Activated T-helper 1 cell treated with anti-CD3 and anti-CD28 coated beads, Interleukin-2, amount 50 U/mL, for 16 hours (primary cell): ENCODE measurements at places on chromosomes 12 and 14.
A peak's percentile ranks its signal among the peaks of the same experiment; 100 is the strongest.

- DNase-seq, result no peak
Measured at GRCh38 chr12:111011999-111012600, 91.7 kb upstream of the MYL2 start.

DNA sequence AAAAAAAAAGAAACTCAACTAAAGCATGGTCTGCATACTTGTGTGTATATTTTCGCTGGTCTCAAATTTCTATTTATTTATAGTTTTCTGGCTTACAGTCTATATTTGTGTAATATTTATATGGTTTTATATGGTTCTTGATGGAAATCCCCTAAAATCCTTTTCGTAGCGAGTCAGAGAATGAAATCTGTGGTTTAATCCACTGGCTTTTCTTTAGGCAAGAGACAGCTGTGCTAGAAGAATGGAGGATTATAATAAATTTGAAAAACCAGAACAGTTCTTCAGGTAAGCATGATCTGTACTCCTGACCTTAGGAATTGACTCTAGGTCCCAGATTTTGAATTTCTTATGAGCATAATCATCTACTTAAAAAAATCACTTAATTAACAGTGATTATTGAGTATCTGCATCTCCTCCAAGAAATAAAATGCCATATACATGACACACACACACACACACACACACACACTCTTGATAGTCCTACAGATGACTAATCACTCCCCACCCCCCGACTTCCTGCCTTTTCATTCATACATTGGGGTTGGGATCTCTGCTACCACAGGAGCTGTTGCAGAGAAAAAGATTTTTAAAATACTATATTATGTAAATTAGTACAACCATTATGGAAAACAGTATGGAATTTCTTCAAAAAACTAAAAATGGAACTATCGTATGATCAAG, 113.4 kb downstream of the CRADD start:
- DNase-seq, result no peak

DNA sequence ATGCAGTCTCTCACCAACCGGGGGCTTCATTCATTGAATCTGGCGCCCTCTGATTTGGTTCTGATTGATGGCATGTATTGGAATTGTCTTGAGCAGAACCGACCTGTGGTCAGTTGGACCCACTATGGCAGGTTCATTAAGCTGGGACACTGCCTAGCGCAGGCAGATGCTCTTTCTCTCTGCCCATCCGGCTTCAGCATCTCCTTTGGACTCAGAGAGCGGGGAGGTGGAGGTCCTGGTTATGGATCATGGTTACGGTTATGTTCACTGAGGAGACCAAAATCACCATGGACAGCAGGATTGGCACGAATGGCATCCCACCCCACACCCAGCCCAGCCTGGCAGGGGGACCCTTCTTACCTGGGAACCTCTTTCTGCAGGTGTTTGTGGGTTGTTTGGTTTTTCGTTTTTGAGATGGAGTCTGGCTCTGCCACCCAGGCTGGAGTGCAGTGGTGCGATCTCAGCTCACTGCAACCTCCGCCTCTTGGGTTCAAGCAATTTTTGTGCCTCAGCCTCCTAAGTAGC, 16.4 kb upstream of the BCL7A start:
- no peak for DNase-seq

DNA sequence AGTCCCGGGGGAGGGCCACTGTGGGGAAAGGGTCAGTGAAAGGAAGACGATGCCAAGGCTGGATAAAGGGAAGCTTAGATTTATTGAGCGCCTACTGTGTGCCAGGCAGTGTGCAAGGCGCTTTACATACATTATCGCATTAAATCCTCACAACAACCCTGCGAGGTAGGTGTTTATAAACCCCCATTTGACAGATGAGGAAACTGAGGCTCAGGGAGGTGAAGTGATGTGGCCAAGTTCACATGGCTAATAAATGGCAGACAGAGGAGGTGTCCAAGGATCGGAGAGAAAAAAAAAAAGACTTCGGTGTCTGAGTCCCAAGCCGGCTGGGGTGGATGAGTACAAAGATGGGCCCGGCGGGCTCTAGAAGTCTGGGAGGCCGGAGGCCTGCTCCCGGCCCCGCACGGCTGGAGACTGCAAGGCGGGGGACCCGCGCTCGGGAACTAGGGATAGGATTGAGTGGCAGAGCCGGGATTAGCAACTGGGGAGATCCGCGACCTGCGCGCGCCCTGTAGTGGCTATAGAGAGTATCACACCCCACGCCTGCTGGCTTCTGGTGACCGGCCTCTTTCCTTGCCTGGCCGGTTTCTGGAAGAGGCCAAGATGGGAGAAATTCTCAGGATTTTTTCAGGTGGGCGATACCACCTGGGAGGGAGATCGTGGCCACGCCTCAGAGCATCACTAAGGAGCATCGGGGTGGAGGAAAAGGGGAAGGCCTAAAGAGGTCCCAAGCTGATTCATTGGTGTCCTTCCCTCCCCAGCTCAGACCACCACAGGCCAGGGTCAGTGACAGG, 3.9 kb downstream of the DDN start:
- no peak for DNase-seq

DNA sequence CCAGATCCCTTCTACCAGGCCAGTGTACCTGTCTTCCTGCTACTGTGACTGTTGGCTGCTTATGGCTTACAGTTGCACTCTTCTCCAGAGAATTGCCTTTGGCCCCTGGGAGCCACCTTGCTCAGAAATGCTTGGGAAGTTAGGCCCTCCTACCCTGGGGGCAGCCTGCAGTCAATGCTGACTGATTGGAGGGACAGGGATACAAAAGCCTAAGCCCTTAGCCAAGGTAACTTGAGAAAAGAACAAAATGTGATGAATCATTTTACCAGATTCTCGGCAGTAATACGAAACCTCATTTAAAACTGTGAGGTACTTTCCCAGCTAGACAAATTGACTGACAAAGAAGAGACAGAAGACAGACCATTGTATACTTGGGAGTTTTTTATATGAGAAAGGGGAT, 47.3 kb downstream of the PTCSC3 start:
- DNase-seq, result no peak

DNA sequence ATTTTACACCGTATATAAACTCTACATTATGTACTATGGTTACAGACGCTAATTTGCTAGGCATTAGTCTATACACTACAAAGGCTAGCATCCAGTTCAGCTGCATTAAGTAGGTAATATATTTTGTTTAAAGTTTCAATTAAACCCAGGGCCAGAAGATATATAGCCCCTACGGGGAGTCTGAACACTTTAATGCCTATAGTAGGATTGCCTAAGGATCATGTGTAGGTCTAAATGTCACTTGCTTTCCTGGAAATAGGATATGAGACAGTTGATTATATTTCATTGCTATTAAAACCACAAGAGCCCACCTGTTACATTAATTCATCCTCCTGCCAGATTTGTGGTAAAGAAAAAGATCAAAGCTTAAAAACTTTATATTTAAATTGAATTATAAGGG, 286.9 kb downstream of the TMTC2 start:
- no peak for DNase-seq

GRCh38 chr12:121620333-121620891, 5.9 kb upstream of the ORAI1 start:
- no peak for DNase-seq

DNA sequence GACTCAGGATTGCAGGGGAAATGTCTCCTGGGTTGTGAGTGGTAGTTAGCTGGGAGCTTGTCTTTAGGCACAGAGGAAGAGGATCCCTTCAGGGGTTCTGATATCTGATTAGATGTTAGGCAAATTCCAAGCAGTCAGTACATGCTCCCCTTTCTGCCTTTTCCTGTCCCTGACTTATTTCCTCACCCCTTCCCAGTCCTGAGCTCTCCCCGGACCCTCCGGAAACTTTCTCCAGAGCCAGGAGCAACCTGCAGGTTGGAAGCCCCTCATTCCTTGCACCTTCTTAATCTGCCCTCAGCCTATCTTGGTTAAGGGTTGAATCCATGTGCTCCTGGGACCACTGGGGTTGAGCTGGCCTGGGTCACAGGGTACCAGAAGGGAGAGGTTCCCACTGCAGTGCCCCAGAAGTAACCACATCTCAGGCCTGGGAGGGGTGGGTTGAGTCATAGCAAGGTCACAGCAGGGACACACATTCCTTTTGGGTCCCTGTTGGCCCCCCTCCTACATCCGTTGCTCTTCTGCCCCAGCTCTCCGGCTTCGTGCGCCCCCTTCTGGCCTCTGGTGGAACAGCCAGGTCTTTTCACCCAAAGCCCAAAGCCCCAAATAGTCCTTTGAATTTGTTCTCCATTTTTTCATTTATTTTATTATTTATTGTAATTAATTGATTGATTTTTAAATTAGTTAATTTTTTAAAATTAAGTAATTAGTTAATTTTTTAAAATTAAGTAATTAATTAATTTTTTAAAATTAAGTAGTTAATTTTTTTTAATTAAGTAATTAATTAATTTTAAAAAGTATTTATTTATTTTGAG, 1.8 kb downstream of the IGFBP6 start:
- DNase-seq, result peak; percentile 89

DNA sequence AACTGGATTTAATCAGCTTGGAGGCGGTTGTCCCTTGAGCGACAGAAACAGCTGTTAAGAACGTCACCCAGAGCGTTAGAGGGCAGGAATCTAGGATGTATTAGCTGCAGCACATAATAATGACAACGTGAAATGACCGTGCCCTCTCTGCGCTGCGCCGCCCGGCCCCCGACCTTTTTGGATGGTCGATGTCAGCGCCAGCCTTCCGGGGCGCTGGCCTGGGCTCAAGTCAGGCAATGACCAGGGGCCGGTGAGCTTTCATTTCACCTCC, 427 bp upstream of the TMEM120B start:
- DNase-seq, result no peak

GRCh38 chr14:61460063-61460462, 138.7 kb downstream of the PRKCH start:
- no peak for DNase-seq

GRCh38 chr12:109057376-109057775, 5.0 kb downstream of the USP30 start:
- DNase-seq, result no peak

- no peak for DNase-seq
Measured at GRCh38 chr14:73829526-73830431, 21.9 kb upstream of the PTGR2 start.

GRCh38 chr12:54139019-54139418, 49.8 kb downstream of the SMUG1 start:
- DNase-seq, result no peak
